ENCODE measurements at places on chromosomes 5 and 9. TPM values are rescaled to one million over a fixed set of nuclear protein-coding genes. Genes with fewer than 3 reads are reported as not detected.

GRCh38 chr9:75027187-75028107 is 646 bp downstream of the CARNMT1 start:
- H3K4me1 ChIP-seq = peaks cover 26% of the 10 kb centered on the region
- peak overlapping the region; percentile 90 for H3K4me3 ChIP-seq
- H3K27ac ChIP-seq = peak overlapping the region; percentile 84
- no peaks in the 10 kb centered on the region for H3K36me3 ChIP-seq
- H3K27me3 ChIP-seq = no peaks in the 10 kb centered on the region

LRRC8A gene
- total RNA-seq = 28.9 TPM

PCDHA7 gene
- total RNA-seq = not detected

DNA sequence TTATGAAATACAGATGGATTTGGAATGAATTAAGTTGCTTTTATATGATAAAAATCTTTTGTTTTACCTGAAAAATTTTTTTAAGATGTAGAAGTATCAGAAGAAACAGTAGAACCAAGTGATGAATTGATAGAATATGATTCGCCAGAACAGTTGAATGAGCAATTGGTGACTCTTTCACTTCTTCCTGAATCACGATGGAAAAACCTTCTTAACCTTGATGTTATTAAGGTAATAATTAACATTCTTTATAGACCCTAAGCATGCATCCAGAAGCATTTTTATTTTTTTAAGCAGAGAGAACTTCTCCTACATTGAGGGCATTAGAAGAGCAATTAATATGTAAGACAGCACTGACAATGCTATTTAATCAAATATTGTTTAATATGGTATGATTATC is 28.8 kb downstream of the WDR36 start:
- peak overlapping the region; percentile 47 for H3K27ac ChIP-seq
- no peak for DNase-seq
- peaks cover 12% of the 10 kb centered on the region for H3K4me1 ChIP-seq
- H3K36me3 ChIP-seq = peaks cover 11% of the 10 kb centered on the region
- H3K27me3 ChIP-seq = no peaks in the 10 kb centered on the region

GRCh38 chr9:92723299-92723625 is 41.4 kb downstream of the BICD2 start:
- H3K4me3 ChIP-seq = no peak overlapping the region
- peaks cover 7% of the 10 kb centered on the region for H3K36me3 ChIP-seq
- DNase-seq = no peak
- no peaks in the 10 kb centered on the region for H3K27me3 ChIP-seq

DNA sequence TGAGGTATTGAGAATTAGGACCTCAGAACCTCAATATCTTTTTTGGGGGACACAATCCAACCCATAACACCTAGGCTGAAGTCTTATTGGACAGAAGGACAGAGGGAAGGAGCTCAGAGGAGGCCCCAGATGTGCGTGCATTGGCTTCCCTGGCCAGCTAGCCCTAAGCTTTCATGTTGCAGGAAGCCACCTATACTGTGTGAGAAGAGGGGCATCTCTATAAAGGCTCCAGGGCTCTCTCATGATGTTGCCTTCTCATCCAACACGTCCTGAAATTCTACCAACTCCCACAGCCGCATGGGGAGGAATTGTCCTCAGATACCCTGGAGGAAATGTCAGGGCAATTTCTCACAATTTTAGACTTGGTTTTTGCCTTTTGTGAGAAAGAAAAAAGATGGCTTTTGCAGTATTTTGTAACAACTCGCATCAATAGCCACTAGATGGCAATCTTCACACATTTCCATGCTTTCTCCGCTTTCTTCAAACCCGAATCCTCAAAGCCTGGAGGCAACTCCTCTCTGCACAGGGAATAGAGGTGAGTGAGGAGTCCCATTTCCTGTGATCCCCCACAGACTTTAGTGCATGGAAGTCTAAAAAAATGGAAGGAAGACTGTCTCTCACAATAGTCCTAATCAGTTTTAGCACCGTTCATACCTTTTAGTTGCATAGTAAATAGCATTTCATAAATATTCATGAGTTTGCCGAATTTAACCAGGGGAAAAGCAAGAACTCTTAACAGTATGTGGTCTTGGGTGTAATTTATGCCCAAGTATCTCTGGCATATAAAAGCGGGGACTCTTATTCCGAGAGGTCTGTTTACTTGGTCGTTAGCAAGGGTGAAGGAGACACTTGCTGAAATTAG is 7.4 kb upstream of the PPP3R2 start:
- H3K27ac ChIP-seq = peak overlapping the region; percentile 11
- H3K4me1 ChIP-seq = peaks cover 2% of the 10 kb centered on the region
- peaks cover 45% of the 10 kb centered on the region for H3K27me3 ChIP-seq
- DNase-seq = no peak
- H3K36me3 ChIP-seq = peaks cover 4% of the 10 kb centered on the region
- H3K4me3 ChIP-seq = no peak overlapping the region

PTGS1 gene
- total RNA-seq = 3.0 TPM

DNA sequence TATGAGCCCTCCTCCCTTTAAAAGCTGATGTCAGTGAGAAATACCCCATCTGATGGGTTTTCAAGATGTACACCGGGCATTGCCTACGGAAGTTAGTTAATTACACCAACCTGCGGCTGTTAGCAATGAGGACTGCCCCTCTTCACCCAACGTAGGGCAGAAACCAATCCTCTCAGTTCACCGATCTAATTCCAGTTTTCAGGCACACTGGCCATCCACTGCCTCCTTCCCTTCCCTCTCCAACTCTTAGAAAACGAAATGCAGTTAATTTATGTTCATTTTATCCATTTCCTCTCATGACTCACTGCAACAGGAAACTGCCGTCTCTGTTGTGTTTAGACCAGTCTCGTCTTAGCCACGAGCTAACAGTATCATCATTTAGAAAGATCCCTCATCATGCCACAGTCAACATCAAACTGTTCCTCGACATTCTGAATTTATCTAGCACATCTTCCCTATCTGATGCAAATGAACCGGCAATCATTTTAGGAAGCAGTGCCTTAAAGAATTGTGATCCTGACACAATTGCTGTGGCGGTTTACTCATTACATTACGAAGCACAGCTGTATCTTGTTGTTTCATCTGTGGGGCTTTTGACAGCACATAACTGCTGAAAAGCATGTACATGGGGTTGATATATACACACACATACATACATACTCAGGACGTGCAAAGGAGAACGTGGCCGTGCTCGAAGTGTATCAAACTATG is 168.6 kb downstream of the EFNA5 start:
- no peak for DNase-seq
- no peak overlapping the region for H3K27ac ChIP-seq
- H3K36me3 ChIP-seq = no peaks in the 10 kb centered on the region

DNA sequence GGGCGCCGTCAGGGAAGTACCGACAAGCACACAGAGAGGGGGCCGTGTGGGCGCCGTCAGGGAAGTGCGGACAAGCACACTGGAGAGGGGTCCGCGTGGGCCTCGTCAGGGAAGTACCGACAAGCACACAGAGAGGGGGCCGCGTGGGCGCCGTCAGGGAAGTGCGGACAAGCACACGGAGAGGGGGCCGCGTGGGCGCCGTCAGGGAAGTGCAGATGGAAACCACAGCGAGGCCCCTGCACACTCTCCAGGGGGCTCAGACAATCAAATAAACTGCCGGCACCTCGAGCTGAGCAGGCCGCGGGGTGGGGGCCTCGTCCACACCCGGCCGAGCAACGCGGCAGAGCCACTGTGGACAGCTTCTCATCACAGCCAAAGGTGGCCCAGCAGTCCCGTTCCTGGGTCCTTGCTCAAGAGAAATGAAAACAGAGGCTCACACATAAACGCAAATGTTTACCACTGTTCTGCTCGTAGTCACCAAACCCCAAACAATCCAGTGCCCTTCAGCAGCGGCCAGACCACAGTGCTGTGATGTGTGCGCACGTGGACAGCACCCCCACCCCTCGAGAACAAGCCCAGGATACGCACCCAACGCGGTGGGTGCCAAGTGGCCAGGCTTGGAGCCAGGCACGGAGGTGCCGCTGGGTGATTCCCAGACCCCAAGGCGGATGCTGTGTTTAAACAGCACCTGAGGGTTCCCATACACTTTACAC is 24.7 kb downstream of the TPPP start:
- H3K36me3 ChIP-seq = peaks cover 6% of the 10 kb centered on the region
- peaks cover 19% of the 10 kb centered on the region for H3K4me1 ChIP-seq
- no peak overlapping the region for H3K4me3 ChIP-seq
- no peak overlapping the region for H3K27ac ChIP-seq

GRCh38 chr9:127586096-127586495 is 26.0 kb upstream of the STXBP1 start:
- peaks cover 5% of the 10 kb centered on the region for H3K27me3 ChIP-seq
- no peak for DNase-seq
- no peaks in the 10 kb centered on the region for H3K36me3 ChIP-seq
- H3K27ac ChIP-seq = no peak overlapping the region

DNA sequence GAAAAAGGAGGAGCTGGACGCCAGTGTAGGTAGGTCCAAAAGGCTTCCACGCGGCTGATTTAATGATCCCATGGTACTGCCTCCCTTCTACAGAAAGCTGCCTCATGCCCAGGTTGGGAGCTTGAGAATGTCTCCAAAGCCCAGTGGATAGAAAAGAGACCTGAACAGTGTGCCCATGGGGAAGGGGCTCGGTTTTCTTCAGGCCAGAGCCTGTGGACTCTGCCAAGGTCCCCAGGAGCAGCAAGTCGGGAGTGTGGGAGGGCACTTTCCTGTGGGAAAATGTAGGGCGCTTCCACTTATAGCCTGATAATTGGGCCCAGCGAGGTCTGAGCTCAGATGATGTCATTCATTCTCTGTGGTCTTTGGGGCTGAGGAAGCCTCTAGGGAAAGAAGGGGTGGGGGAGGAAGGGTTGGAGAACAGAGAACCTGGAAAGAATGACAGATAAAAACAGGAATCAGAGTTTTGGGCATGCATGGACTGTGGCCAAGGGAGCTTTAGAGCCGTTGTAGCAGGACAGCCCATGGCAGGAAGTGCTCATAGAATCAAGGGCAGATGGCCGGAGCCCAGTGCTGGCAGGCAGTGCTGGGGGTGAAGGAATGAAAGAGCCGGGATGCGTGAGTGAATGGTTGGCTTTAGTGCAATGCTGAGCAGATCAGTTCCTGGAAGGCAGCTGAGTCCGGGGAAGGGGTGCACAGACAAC is 42.5 kb upstream of the SH3PXD2B start:
- H3K4me3 ChIP-seq = no peak overlapping the region
- no peaks in the 10 kb centered on the region for H3K36me3 ChIP-seq
- no peak for DNase-seq
- H3K27ac ChIP-seq = no peak overlapping the region

- H3K4me3 ChIP-seq = no peak overlapping the region
- no peaks in the 10 kb centered on the region for H3K36me3 ChIP-seq
- H3K4me1 ChIP-seq = peaks cover 4% of the 10 kb centered on the region
- H3K27ac ChIP-seq = no peak overlapping the region
- peaks cover 41% of the 10 kb centered on the region for H3K27me3 ChIP-seq
These were observed 88.7 kb downstream of the PALM2AKAP2 start for GRCh38 chr9:109868722-109869121.

CPLANE1 gene
- 6.0 TPM for total RNA-seq

IFNE gene
- not detected for total RNA-seq

GRCh38 chr9:119071636-119072035 is 297.6 kb downstream of the BRINP1 start:
- no peak overlapping the region for H3K4me3 ChIP-seq
- H3K4me1 ChIP-seq = no peaks in the 10 kb centered on the region
- H3K36me3 ChIP-seq = no peaks in the 10 kb centered on the region
- H3K27me3 ChIP-seq = no peaks in the 10 kb centered on the region
- H3K27ac ChIP-seq = no peak overlapping the region

PLPP7 gene
- total RNA-seq = 0.17 TPM

- DNase-seq = no peak
- H3K4me3 ChIP-seq = no peak overlapping the region
- peaks cover 27% of the 10 kb centered on the region for H3K27me3 ChIP-seq
- no peak overlapping the region for H3K27ac ChIP-seq
These were observed 42.1 kb downstream of the MRPL36 start for GRCh38 chr5:1757511-1757910.

- H3K4me1 ChIP-seq = no peaks in the 10 kb centered on the region
- DNase-seq = no peak
- H3K4me3 ChIP-seq = no peak overlapping the region
- H3K27ac ChIP-seq = no peak overlapping the region
- no peaks in the 10 kb centered on the region for H3K36me3 ChIP-seq
- H3K27me3 ChIP-seq = no peaks in the 10 kb centered on the region
These were observed 547.3 kb downstream of the CDK5RAP2 start for GRCh38 chr9:120032639-120033038.

DNA sequence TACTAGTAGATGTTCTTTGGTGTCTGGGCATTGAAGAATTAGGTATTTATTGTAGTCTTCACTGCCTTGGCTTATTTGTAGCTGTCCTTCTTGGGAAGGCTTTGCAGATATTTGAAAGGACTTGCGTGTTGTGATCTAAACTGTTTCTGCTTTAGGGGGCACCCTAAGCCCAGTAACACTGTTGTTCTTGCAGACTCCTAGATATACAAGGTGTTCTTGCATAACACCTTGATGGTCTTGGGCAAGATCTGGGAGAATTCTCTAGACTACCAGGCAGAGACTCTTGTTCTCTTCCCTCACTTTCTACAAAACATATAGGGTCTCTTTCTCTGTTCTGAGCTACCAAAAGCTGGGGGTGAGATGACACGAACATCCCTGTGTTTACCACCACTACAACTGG is 179.1 kb downstream of the FAM170A start:
- DNase-seq = no peak
- no peak overlapping the region for H3K27ac ChIP-seq
- no peaks in the 10 kb centered on the region for H3K27me3 ChIP-seq
- no peaks in the 10 kb centered on the region for H3K36me3 ChIP-seq

DNA sequence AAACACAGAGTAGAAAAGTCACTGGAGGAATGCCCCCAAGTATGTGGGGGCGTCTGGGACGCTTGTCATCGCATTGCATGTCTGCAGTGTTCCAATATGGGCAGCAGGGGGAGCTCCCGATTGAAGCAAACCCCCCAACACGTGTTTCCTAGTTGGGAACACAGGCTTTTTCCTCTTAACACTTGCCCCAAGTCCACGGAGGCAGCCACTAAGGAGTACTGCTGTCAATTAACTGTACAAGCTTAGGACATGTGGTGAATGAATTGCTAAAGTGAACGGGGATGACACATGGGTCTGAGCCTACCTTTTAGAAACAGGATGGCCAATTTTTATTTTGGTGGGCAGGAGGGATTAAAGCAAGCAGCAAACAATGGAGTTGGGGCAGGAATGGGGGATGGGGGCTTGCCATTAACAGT is 2.2 kb downstream of the GABRB2 start:
- no peaks in the 10 kb centered on the region for H3K36me3 ChIP-seq
- H3K27me3 ChIP-seq = peaks cover 40% of the 10 kb centered on the region

- H3K36me3 ChIP-seq = peaks cover 3% of the 10 kb centered on the region
- H3K27ac ChIP-seq = peak within 1 kb of the TSS; percentile 90
- H3K4me1 ChIP-seq = peaks cover 23% of the 10 kb centered on the region
These were observed at the start of gene PTCH1 for GRCh38 chr9:95516734-95517558. Gene PTCH1, minus strand, starts transcription at chr9:95516971.

DNA sequence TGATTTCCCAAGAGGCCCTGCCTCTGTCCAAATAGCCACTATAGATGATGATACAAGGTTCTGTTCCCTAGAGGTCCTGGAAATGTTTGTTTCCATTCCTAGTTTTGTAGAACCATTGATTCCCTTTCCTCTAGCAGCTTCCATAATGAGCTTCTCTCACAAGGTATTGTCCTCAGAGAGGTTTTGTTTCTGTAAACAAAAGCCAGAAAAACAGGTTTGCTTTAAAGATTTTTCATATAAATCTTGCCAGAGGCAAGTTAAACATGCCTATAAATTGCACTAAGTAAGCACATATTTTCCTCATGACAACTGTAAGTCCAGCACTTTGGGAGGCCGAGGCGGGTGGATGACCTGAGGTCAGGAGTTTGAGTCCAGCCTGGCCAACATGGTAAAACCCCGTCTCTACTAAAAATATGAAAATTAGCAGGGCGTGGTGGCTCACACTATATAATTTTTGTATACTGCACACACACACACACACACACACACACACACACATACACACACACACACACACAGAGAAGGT is 1787.7 kb downstream of the EFNA5 start:
- no peaks in the 10 kb centered on the region for H3K36me3 ChIP-seq
- H3K27ac ChIP-seq = no peak overlapping the region
- DNase-seq = no peak
- H3K4me3 ChIP-seq = no peak overlapping the region
- no peaks in the 10 kb centered on the region for H3K27me3 ChIP-seq
- H3K4me1 ChIP-seq = no peaks in the 10 kb centered on the region

TAF11L6 gene
- total RNA-seq = not detected
